Fibroblast of upper back skin (primary cell): ENCODE measurements at places on chromosomes 16 and 17.
A peak's percentile ranks its signal among the peaks of the same experiment; 100 is the strongest.

DNA sequence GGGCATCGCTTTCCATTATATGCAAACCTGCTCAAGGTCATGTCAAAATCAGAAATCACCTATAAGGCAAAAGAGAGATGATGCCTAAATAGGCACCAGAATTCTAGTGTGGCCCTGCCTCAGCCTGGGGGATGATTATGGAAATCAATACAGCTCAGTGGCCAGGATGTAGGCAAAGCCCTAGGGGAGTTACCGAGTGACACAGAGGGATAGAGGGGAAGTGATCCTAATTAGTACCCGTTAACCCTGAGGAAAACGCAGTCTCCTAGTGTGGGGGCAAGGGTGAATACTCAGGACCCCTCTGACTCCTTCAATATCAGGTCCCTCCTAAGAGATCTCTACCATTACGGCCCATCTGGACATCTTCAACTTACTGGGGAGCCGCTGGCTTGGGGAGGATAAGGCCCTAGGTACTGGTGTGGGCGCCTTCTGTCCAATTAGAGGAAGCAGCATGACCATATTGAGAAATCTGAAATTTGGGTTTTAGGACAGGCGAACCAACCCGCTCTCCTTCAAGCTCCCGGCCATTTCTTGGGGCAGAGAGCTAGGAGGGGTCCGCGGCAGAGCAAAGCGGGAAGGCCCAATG lies 725 bp downstream of the NT5C3B start:
- DNase-seq: no peak

DNA sequence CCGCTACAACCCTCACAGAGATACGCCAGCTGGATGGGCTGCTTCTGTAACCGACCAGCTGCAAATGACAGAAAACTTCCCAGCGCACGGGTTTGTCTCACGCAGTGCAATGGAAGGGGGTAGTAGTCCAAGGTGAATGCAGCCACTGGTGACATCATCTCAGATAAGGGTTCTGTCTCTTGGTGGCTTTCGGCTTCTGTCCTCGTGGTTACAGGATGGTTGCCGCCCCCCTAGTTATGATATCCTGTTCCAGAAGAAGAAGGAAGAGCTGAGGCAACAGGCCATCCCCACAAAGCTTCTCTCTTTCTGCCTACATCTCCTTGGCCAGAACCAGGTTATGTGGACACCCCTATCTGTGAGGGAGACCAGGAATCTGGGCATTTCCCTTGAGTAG lies 40.3 kb upstream of the BAHCC1 start:
- DNase-seq: no peak

GRCh38 chr16:77488652-77489051 lies 53.8 kb upstream of the ADAMTS18 start:
- DNase-seq: no peak

GRCh38 chr17:44308320-44308818 lies at the start of gene RUNDC3A:
RUNDC3A (plus strand) TSS chr17:44308601; CDS start chr17:44308833, 232 bp downstream.
- DNase-seq: peak; percentile 73

- DNase-seq: no peak
Observed at GRCh38 chr17:27461192-27461859, 5.1 kb downstream of the KSR1 start.

DNA sequence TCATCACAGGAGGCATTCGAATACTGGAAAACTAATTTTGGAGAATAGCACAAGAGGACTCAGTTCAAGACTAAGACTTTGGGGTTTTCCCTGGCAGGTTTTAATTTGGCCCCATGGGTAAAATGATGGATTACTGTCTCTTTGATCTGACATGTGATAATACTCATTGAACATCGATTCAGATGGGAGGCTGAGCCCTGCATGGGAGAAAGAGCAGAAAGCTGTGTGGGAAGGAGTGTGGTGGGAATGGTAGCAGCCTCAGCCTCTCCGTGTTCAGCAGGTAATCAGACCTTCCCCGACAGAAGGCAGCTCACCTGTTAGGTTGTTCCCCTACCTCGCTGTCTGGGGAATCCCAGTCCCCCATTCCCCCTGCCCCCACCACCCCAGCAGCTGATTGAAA lies 124.7 kb upstream of the TNRC6C start:
- no peak for DNase-seq

DNA sequence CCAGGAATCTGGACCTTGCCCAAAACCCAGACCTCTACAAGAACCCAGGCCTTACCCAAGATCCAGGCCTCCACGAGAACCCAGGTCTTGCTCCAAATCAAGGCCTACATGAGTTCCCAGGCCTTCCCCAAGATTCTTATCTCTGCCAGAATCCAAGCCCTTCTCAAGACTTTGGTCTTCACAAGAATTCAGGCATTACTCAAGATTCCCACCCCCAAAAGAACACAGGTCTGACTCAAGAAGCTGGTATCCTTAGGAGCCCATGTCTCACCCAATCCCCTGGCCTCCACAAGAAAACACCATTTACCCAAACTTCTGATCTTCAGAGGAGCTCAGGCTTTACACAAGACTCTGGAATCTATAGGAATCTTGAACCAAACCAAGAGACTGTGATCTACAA lies 2.6 kb downstream of the SPEM3 start:
- DNase-seq: peak; percentile 28

DNA sequence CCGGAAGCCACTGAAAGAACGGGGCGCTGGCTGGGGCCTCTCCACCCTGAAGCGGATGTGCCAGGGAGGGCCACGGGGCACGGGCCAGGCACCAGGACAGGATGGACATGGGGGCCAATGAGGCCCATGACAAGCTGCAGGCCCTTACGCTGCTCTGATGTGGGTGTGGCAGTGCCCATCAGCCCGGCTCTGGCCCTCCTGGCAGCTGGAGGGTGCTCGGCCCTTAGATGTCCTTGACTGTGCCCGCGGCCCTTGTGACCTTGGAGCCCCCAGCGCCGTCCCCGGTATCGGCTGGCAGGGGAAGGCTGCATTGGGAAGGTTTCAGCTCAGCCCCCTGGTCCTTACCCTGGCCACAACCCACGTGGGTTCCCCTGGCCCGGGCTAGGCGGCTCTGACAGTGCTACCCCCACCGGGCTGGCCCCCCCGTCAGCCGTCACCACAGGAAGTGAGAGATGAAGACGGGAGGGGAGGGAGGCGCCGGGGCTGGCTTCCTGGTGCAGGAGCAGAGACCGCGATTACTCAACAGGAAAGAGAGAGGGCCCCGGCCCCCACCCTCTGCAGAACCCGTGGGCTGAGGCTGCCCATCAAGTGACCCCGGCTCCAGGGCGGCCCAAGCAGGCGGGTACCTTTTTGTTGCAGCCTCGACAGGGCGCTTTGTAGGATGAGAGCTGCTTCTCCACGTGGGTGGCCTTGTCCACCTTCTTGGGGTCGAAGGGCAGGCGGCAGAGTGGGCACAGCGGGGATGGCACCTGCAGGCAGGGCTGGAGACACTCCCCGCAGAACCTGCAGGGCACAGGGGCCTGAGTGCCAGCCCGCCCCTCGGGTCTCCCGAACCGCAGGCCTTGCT lies 5.3 kb downstream of the RNF166 start:
- peak; percentile 71 for DNase-seq
